ENCODE measurements at places on chromosomes 1 and 21.

DNA sequence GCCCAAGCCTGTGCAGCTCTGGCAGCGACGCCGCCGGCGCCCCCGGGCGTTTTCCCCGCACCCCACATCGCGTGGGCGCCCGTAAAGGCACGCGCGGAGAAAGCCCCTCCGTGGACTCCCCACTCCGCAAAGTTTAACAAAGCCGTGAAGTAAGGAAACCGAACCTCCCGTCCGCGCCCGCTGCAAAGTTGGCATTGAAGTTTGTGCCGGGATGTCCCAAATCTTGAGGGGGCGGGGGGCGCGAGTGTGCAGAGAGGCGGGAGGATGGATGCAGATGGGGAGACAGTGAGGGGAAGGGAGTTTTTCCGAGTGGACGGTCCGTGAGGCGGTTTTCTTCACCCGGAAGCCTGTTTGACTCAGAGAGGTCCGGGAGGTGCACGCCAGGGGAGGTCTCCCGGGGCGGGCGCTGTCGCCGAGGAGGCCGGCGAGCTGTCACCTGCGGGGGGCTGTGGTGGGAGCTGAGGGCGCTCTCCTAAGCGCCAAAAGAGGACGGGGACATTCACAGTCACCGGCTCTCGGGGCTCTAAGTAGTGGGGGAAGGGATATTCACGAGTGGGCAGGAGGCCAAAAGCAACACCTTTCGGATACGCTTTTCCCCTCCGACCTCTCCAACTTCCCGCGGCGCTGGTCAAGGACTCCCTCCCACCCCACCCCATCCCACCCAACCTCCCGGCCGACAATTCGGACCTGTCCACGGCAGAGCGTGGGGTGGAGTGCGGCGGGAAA lies 1.3 kb downstream of the WLS start:
- DNase-seq = no peak

- peak; percentile 93 for DNase-seq
Observed at GRCh38 chr1:13702425-13703127, 2.6 kb downstream of the PRDM2 start.

GRCh38 chr21:27164208-27165177 lies 197.6 kb upstream of the ADAMTS5 start:
- DNase-seq = no peak

DNA sequence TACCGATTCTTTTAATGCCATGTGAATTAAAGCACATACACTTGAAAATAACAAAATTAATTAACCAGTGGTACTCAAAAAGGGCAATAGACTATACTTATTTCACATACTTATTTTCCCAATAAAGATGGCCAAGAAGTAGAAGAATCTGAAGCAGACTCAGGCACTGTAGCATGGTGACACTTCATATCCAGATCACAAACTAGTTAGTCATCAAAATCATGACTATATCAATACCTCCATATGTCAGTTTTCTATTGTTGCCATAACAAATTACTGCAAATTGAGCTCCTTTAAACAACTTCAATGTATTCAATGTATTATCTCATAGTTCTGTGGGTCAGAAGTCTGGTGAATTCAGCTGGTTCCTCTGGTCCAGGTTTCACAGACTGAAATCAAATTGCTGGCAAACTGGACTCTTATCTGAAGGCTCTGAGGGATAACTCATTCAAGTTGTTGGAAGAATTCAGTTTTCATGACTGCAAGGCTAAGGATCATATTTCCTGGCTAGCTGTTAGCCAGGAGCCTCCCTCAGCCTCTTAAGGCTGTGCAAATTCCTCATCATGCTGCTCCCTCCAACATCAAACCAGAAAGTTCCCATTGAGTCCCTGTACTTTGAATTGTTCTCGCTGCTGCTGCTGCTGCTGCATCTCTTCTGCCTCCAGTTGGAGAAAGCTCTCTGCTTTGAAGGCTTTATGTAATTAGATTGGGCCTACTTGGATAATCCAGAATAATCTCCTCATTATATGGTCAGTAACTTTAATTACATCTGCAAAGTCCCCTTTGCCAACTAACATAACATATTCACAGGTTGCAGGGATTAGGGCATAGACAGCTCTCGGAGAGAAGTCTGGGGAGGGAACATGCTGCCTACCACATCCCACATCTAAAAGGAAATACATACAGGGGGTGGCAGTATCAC lies 91.5 kb downstream of the MRPL39 start:
- DNase-seq = no peak

DNA sequence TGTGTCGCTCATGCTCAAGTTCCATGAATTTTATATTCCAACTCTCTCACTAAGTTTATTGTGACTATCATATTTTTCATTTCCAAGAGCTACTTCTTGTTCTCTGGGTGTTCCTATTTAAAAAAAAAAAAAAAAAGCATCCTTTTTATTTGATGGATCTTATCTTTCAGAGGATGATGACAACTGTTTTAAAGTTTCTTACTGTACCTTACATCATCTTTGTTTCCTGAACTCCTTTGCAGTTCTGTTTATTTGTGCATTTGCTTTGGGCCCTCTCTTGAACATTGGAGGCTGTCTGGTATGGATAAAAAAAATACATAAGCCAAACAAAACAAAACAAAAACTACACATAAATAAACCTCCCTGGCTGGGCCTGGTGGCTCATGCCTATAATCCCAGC lies 32.1 kb upstream of the FAM20B start:
- no peak for DNase-seq

- no peak for DNase-seq
Observed at GRCh38 chr1:3308053-3308452, 146.4 kb upstream of the ARHGEF16 start.

- no peak for DNase-seq
Observed at GRCh38 chr1:167542109-167543032, 11.2 kb downstream of the CREG1 start.

GRCh38 chr1:8349473-8349865 lies 31.6 kb downstream of the SLC45A1 start:
- no peak for DNase-seq

DNA sequence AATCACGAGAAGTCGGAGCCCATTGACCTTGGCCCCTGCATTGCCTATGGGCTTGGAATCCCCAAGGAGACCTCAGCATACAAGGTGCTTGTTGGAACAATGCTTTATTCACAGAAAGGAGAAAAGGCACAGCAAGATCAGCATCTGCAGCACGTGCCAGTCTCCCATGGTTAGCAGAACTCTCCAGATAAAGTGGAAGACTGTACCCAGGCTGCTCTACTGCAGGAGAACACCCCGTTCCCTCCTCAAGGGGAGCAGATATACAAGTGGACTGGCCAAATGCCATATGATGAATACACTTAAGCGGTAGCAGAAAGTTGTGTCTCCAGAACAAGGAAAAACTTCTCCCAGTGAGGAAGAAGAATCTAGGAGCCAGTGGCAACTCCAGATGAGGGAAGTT lies 53.5 kb downstream of the ST6GALNAC3 start:
- no peak for DNase-seq

GRCh38 chr21:17854745-17855144 lies 35.6 kb upstream of the C21orf91 start:
- no peak for DNase-seq

GRCh38 chr1:33442141-33442540 lies 11.2 kb upstream of the PHC2 start:
- no peak for DNase-seq

DNA sequence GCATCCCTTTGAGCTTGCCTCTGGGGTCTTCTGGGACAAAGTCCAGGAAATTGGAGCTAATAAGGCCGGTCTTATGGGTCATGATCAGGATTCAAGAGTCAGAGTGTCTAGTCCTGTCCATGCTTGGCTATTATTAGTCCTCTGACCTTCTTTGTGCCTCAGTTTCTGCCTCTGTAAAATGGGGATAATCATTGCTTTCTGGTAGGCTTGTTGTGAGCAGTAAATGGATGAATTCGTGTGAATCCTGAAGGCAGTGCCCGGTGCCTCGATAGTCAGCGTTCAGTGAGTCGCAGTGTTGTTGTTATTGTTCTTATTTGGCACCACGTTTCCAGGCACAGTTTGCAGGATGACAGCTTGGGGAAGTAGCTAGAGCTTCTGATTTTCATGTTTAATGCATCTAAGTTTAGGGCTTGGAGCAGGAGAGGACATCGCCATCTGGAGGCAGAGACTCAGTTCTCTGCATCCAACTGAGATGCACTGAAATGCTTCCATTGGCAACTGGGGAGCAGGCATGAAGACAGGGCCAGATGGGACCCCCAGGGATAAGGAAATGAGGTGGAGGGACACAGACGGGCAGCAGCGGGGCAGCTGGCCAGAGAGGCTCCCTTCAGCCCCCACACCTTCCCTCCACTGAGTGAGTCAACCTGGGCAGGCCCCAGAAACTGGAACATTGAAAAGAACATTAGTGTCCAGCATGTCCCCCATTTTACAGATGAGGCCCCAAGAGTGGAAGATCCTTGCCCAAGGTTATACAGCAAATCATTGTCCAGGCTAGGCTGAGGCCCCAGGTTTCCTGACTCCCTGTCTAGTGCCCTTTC lies 160.3 kb downstream of the PTPRU start:
- DNase-seq = no peak
